ENCODE measurements at places on chromosomes 3 and 15.

GRCh38 chr3:197522183-197522715 is 33.5 kb downstream of the BDH1 start:
- no peak for DNase-seq

DNA sequence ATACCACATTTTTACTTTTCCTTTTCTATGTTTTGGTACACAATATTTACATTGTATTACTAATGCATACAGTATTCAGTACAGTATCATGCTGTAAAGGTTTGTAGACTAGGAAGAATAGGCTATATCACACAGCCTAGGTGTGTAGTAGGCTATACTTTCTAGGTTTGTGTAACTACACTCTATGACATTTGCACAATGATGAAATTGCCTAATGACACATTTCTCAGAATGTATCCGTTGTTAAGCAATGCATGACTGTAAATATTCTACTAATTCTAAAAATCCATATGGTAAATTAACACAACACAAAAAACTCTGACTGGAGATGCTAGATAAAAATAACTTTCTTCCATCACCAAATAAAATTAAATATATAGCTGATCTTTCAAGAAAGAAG is 16.2 kb downstream of the NEDD4 start:
- no peak for DNase-seq

DNA sequence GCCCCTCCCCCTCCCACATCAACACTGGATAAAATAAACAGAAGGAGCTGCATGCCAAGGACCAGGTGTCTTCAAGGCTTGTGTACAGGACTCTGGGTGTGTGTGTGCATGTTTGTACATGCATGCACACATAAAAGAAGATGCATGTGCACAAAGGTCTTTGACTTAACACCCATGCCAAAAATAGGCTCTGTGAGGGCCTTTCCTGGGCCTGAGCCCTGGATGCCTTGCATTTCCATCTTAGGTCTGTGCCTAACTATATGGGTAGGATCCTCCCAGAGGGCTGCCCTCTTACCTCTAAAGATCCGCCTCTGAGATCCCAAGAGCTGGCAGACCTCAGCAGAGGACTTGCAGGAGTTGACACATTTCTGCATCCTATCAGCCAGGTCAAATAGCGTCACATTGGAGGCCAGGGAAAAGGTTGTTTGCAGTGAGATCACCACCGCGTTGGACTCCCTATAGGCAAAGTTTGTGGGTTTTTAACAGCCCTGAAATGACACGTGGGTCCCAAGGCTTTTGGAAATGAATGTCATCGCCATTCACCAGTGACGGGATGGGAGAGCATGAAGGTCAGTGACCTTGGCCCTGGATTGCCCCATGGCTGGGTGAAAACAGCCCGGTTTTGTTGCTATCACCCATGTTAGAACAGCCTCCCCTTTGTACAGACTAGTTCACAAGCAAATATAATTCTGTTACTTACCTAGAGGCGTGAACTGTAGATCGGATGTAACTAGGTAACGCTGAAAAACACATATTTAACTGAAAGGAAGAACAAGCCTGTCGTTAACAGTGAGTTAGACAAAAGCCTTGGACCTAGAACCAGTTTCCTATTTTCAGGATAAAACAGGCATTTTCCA is 54.0 kb downstream of the HEG1 start:
- no peak for DNase-seq

DNA sequence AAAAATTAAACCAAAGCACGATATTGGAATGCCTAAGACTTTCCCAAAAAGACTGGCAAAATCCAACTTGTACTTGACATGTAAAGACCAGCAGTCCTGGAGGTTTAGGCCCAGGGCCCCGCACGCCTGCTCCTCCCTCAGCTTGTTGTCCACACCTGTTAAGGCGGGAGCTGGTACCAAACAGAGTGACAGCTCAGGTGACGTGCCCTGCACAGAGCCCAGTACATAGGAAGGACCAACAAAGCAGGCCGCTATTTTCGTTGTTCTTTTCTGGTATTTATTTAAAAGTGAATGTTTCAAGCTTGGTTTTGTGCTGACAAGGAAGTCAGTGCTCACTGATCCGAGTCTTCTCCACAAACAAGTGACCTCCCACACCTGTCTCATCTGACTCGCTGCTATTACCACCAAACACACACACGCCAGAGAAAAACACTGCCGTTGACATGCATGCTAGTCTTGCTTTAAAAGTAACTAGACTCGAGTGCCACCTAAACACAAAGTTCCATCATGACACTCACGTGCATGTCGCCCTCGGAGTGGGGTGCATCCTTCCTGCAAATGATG is 50.2 kb downstream of the HERC2 start:
- DNase-seq: no peak

- peak; percentile 28 for DNase-seq
These were observed 38.6 kb downstream of the ACSBG1 start for GRCh38 chr15:78195735-78196201.

DNA sequence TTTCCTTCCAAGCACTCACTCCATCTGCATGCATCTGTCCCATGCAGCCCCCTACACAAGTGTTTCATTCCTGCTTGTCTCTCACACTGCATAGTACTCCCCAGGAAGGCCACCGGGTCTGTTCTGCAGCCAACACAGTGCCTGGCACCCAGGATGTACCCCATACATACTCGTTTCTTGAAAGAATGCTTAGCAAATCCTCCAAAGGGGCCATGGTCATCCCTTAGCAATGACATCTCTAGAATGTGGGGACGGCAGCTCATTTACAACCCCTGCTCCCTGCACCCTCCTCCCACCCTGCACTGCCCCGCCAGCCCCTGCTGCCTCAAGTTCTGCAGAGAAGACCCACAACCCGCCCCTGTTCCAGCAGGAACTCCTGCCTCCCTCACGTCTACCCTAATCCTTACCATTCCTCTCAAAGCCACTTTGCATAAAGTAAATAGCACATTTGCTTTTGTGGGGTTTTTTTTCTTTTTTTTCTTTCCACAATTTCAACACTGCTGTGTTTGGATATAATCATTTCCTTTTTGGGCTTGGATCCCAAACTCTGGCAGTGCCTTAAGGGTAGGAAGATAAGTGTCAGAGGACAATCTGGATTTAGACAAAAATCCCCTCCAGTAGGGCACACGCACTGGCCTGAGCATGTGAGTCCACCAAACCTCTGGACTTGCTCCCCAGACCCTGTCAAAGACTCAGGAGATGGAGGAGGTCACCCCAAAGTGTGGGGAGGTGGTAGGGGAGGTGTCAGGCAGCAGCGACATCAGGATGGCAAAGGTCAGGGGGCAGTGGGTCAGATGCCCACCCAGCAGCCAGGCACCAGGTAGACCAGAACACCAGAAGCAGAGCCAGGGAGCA is 68.4 kb downstream of the MEGF11 start:
- DNase-seq: no peak

- no peak for DNase-seq
These were observed 91.8 kb upstream of the ALCAM start for GRCh38 chr3:105274958-105275357.

DNA sequence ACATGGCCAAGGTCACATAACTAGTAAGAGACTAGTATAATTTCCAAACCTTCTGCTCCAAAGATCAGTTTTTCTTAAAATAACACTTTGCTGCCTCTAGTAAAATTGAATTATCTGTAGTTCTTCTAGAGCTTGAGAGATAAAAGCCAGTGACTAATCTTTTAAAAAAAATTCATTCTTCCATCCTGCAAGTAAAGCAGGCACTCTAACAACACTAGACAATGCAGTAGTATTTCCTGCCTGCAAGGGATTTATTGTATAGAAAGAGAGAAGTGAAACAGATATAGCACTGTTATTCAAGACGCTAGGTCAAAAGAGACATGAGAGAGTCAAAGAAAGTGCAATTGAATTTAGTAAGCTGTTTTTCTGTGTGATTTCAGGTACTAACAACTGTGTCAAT is 159.5 kb upstream of the TBC1D5 start:
- no peak for DNase-seq

DNA sequence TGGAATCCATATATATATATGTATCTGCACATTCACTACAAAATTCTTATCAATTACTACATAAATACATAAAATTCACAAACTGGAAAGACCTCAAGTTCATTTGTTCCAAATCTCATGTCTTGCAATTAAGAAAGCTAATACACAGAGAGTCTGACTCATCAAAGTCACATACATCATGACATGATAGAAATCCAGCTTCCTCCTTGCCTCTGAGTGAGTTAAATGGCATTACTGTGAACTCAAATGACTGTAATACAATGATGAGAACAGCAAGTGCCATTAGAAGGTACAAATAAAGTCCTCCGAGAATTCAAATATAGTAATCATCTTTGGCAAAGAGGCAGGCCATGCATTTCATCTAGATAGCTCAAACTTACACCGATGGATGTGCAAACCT is 55.1 kb upstream of the AGTR1 start:
- no peak for DNase-seq

DNA sequence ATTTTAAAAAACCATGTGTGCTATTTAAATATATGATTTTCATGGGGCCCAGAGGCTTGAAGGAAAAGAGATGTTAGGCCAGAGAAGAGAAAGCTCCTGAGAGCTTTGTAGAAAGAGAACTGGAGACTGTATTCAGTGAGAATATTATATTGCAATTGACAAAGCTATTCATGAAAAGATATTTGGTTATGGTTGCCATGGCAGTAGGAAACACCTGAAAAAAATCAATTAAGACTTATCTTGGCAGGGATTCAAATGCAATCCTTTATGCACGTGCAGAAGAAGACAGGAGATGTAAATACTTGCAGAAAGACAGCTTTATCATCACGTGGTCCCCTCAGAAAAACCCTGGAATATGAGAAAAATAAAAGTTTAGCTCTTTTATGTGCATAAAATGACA is 636.0 kb upstream of the TBL1XR1 start:
- DNase-seq: no peak

DNA sequence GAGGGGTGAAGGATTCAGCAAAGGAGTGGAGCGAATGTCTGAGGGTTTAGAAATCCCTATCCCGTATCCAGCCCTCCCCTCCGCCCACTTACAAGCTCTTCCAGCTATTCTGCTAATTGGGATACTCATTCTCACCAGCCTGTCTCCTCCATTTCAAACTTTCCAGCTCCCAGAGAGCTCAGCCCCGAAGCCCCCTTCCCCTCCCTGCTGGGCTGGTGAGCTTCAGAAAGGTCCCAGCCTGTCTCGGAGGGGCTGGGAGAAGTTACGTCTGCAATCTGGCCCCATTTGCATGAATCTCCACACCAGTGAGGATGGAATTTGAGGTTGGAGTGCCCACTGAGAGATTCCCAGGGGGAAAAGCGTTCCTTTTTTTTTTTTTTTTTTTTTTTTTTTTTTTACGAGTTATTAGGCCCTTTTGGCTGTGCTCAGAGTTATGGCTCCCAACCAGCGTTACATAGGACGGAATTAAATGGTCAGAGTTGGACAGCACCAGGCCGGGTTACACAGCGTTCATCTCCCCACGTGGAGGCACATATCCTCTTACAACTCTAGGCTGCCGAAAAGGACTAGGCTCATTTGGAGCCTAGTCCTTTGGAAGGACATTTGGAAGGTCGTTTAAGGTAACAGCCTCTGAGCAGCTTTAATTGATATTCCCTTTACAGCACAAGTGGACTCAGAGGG is 34.6 kb downstream of the FGD5 start:
- no peak for DNase-seq

DNA sequence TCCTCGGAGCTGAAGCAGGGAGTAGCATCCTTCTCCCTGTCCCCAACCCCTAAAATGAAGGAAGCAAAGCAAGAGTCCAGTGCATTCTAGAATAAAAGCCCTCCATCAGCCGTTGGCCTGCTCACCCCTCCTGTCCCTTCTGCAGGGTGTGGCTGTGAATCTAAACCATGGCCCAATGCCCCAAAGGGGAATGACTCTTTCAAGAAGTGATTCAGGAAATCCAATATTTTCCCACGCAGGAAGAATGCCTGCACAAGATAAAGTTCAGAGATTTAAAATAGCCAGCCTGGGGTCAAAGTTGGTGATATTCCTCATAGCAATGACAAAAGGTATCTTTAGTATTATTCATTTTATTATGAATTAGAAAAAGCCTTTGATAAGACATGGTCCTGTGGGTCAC is 38.5 kb downstream of the SLCO2A1 start:
- DNase-seq: no peak

DNA sequence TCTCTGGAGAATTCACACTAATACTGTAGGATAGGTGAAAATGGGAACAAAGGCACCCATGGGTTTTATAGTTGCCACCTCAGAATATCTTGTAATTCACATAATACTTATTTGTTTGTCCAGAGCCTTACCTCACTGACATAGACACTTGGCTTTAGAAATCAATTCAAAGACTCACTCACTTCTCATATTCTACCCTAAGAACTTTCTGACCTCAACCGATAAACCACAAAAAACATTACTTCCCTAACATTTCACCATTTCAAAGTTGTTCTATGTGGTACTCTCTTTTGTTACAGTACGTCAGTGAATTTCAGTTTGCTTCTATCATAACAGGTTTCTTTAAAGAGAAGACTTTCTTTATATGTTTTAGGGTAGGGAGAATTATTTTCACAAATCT is 359.3 kb downstream of the IGSF11 start:
- no peak for DNase-seq

DNA sequence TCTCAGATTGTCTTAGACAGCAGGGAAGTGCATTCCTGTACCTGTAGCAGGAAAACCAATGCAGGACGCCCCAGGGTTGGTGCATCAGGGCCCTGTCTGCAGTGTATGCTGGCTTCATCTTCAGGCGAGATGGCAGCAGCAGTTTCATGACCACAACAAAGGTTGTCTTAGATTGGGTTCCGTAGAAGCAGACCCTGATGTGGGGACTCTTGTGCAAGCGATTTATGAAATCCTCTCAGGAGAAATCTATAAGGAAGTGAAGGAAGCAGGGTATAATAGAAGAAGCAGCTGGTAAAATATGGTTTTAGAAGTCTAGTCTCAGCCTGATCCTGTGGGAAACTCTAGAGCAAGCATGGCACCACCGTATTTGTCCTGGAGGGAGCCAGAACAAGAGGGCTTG is 25.0 kb downstream of the DNAH1 start:
- no peak for DNase-seq

GRCh38 chr3:148187296-148187695 is 510.4 kb upstream of the AGTR1 start:
- DNase-seq: no peak

GRCh38 chr3:171023566-171023965 is 3.0 kb downstream of the SLC2A2 start:
- DNase-seq: no peak

DNA sequence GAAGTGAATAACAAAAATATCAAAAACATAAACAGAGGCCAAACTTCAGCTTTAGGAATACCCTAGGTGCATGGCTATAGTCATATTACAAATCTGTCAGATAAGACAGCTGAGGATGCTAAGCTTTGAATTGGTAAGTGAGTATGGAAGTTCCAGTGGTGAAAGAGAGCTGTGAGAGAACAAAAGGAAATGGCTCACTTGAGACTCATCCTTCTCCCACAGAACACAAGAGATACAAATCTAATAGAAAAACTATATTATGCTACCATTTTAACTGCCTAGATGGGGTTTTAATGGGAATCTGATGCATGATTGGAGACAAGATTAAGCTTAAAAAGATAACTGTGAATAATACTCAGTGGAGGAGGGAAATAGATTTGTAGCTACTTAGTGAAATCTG is 21.5 kb upstream of the PEX5L start:
- no peak for DNase-seq
